Hematopoietic multipotent progenitor cell treated with erythropoietin and hydrocortisone succinate and interleukin-3 and kit ligand, for 15 days (in vitro differentiated cells): ENCODE measurements at places on chromosomes 3 and 15.

DNA sequence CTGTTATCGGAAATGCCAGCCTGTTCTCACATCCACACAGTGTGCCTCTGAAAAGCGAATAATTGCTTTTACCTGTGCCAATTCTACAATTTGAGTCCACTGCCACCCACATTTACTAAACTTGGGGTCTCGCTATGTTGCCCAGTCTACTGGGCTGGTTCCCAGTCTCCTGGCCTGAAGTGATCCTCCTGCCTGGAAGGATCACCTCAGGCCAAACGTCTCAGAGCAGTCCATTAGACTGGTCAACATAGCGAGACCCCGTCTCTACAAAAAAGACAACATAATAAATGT lies 827 bp upstream of the INO80 start:
- DNase-seq, result no peak

GRCh38 chr3:42855547-42856380 lies 19.9 kb downstream of the CYP8B1 start:
- DNase-seq, result peak; percentile 77

DNA sequence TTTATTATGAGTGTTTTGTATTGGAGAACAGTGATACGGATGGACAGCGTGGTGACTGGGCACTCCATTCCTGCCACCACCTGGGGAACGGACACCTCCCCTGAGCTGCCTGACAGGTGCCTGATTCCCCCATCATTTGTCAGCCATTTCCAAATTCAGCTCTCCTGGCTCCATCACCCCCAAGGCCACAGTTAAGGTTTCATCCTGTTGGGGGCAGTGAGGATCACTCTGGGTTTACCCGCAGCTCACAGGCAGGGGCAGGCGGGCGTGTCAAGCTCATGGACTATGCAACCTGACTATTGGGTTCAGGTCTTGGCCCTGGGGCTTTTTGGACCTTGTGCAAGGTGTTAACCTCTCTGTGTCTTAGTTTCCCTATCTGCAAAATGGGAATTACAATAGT lies 76.3 kb downstream of the RAB11A start:
- no peak for DNase-seq

- DNase-seq, result no peak
Observed at GRCh38 chr15:96340598-96341512, 10.4 kb downstream of the NR2F2 start.

DNA sequence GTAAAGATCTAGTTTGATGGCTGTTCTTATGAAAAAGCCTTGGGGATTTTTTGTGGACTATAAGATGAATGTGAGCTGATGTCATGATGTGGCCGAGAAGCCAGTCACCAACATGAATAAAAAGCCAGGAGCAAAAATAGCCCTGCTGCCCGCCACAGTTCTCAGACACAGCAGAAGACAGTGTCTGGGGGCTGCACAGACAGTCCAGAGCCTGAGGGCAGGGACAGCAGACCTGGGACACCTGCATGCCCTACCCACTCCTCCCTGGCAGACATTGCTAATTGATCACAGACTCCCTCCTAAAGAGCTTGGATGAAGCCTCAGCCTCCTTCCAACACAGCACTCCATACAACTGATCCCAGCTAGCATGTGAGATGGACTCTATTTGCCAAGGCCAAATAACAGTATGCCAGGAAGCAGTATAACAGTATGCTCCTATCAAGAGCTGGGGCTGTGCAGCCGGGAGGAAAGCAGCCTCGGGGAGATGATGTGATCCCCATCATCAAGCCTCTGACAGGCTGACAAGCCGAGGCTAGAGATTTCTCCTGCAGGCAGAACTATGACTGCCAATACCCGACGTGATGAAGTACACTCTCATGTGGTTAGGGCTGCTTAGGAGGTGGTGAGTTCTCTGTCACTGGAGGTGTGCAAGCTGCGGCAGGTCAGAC lies 105.4 kb upstream of the RPL32 start:
- DNase-seq, result no peak
